ENCODE measurements at places on chromosomes 5 and 9.

DNA sequence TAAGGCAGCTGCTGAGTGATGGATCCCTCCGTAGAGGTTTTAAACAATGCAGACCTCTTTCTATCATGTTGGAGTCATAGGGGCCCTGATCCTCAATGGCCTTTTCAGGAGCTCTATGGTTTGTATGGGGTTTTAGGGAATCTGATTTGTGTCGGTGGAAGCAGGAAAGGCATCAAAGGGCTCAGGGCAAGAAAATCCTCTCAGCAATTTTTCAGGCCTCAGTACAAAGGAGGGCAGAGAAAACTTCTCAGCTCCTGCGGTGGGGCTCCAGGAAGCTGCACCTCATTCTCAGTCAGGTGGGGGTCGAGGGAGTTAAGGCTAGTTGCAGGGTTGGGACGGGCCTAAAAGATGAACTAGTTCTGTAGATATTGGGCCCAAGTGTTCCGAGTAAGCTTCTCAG, 35.0 kb downstream of the GLRA1 start:
- no peak for DNase-seq

GRCh38 chr5:96340357-96340756, 92.7 kb downstream of the PCSK1 start:
- no peak for DNase-seq

DNA sequence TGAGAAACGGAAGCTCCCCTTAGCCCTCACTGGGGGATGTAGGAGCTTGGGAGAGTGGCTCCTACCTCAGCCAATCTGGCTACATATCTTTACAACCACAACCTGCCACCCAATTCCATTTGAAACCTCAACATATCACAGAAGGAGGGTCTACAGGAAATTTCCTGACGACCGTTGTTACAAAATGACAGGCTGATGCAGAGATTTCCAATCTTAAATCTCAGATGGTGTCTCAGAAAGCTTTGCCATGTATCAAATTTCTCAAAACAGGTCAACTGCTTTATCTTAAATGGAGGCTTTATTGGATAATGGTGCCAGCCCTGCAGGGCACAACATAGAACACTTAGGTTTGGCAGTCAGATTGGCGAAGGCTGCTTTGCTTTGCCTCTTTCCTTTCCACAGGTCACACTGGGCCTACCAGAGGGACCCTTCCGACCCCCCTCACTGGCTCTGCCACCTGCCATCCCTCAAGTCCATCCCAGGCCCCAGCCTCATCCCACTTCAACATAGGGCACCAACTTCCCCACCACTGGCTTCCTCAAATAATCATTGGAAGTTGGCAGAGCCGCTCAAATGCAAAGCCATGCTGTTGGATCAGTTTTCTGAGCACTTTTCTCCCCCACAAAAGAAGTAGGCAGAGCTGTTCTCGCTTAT, 11.1 kb upstream of the SPATA31E1 start:
- no peak for DNase-seq

- no peak for DNase-seq
These were observed 152.8 kb upstream of the PAPPA start for GRCh38 chr9:116000748-116001329.

DNA sequence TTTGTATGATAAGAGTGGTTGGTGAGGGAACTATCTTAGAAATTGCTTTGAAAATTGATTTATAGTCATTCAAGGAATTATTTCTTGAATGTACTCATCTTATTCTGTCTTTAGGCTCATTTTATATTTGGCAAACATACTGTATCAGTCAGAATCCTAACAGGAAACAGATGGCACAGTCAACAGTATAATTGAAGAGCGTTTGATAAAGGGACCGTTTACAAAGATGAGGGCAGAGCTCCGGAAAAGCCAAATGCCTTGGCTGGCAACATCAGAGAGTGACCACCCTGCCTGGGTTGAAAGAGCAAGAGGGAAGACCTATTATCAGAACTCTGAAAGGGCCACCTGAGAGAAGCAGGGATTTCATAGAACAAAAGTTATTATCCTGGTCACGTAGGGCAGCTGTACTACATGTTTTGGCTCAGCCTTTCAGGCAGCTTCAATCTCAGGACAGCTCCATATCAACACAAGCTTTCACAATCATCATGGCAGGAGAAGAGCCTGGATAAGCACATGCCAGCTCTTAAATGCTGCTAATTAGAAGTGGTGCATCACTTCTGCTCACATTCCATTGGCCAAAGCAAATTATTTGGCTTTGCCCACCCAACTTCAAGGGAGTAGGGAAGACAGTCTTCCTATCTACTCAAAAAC, 47.2 kb upstream of the ARL15 start:
- no peak for DNase-seq

DNA sequence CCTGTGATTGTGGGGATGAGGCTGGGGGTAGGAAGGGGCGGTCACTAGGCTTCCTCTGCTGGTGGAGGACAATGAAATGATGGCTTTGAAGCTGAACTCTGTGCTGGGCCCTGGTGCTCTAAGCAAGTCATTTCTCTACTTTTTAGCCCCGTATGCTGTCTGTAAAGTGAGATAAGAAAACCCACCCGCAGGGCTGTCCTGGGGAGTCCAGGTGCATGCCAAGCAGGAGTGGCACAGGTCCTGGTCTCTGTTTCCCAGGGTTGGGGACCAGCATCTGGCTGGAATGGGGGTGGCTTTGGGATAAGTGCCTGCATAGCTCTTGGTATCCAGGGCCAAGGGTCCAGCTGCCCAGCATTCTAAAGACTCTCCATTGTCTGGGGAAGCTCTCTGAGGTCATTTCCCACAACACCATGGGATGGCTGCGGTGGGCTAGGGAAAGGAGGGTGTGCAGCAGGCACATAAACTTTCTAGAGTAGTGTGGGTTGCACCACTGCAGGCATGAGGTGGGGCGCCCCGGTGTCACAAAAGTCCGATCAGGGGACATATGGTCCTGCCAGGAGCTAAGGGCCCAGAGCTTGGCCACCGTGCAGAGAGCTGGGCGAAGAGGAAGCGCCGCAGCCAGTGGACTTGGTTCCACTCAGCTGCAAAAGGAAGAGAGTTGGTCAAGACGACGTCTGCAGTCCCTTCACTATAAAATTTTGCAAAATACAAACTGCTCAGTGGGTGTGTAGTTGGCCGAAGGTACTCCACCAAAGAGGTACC, 25.6 kb upstream of the GTF3C5 start:
- no peak for DNase-seq

GRCh38 chr5:589588-589987, 22.6 kb upstream of the CEP72 start:
- no peak for DNase-seq

DNA sequence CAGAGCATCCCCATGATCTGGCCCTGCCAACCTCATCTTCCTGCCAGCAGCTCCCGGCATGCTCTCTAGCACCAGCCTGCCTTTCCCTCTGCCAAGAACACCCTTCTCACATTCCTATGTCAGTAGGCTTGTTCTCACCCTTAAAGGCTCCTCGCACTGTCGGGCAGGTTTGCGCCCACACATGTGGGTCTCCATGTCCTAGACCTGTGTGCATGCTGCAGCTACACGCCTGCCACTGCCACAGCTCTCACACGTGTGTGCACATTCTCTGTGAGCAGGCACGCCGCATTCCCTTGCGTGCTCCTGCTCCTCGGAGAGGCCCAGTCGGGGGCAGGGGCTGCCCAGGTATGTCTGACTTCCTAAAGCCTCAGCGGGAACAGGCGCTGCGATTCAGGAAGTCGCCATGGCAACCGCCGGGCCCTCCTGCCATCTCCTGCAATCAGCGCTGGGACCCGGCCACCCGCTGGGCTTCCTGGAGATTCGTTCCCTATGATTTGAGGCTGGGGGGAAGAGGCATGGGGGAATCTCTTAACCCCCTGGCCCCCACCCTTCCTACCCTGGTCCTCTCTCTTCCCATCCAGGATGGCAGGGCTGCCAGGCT, 28.1 kb downstream of the NDUFA8 start:
- no peak for DNase-seq

GRCh38 chr9:35436933-35437332, 53.0 kb upstream of the RUSC2 start:
- DNase-seq: no peak

GRCh38 chr9:111253742-111254437, 76.1 kb downstream of the OR2K2 start:
- no peak for DNase-seq

GRCh38 chr9:99811172-99811571, 10.5 kb upstream of the NR4A3 start:
- no peak for DNase-seq

DNA sequence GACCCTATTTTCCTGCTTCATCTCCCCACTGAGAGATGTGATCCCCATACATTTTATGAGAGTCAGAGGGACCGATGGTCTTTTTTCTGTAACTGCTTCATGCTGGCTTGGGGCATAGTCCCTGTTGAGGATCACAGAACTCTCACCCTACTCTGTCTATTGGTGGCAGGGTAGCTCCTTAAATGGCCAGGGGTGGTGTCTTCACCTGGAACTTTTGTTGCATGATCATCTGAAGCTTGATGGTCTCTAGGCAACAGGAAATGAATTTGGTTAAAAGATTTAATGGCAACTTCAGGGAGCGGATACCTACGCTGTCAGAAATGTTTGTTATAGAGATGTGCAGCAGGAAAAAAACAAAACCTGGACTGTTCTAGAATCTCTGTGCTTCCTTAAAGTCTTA, 87.0 kb upstream of the GLIS3 start:
- no peak for DNase-seq

DNA sequence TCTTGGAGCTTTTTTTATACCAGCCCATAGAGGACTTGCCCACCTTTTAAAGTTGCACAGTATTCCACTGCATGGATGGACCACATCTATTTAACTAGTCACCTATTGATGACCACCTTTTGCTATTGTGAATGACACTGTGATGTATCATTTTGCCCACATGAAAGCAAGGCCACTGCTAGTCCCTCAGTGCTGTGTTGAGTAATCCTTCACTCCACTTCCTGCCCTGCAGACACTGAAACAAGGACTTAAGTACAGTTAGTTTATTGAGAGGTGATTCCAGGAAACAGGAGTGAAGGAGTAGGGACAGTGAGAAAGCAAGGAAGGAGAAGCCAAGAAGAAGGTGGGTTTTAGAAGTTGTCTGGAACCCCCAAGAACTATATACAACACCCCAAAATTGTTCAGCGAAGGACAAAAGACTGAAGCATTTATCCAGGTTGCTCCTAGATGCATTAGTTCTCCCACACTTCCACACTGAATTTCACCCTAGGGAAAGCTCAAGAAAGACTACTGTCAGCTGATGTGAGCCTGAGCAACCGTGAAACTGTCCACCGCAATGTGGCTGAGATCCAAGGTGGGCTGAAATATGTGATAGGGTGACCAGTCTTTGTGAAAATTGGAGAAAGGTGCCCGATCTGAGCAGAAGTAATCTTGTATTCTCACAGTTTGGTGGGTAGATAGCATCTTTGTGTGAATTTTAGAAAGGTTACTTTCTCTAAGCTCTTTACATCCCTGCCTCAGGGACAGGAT, 45.2 kb upstream of the ANKRD31 start:
- no peak for DNase-seq

DNA sequence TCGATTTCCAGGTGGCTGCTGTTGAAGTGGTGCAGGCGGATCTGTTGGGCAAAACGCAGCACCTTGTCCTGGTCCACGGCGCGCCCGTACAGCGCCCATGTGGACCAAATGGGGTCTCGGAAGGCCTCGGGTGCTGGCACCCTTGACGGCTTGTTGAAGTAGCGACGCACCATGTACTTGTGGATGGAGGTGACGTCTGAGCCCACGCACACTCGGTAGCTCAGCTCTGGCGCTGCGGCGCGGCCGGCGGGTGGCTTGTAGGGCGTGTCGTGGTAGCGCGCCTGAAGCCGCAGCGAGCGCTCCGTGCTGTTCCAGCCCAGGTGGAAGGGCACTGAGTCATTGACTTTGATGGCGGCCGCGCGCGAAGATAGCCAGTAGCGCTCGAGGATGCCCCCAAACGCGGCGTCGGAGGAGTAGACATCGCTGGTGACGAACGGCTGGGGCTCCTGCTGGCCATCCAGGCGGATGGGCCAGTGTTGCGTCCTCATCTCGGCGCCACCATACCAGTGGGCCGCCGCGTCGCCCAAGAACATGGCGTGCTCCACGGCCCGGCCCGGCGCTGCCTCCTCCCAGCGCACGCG, 4.7 kb downstream of the MYORG start:
- no peak for DNase-seq

GRCh38 chr9:127999461-127999860, 18.7 kb upstream of the EEIG1 start:
- DNase-seq: no peak

- DNase-seq: no peak
These were observed 27.0 kb downstream of the RAPGEF6 start for GRCh38 chr5:131607903-131608540.

- DNase-seq: no peak
These were observed 469.8 kb downstream of the ACTL7B start for GRCh38 chr9:108386032-108386431.

DNA sequence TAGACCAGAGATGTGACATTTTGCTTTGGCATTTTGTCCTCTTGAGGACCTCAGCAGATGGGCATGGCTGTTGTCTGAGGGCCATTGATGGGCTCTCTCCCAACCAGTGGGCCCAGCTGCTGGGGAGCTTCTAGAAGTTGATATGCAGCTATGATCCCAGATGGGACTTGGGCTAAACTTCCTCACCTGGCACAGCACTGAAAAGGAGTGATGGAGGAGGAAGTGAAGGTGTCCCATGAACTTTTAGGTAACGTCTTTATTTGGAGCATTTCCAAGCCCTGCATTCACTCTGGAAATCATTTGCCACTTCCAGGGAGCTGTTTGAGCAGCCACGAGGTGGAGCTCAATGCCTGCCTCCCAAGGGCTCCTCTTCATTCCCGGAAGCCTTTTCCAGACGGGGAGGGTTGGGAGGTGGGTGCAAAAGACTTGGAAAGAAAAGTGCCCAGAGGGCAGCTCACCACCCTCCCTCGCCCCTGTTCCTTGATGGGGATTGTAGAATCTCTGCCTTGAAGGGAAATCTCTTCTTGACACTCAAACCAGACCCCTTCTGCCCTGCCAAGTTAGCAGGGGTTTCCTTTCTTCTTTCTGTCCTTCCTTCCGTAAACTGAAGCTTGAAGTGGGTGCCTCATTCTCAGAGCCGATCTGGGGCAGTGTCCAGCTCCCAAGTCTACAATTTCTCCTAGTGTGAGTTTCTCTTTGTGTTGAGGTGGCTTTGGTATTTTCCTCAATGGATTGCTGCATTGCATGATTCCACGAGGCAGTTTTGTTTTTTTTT, 18.1 kb upstream of the NEUROG1 start:
- DNase-seq: no peak

GRCh38 chr9:99866398-99866797, 40.1 kb upstream of the STX17 start:
- no peak for DNase-seq

DNA sequence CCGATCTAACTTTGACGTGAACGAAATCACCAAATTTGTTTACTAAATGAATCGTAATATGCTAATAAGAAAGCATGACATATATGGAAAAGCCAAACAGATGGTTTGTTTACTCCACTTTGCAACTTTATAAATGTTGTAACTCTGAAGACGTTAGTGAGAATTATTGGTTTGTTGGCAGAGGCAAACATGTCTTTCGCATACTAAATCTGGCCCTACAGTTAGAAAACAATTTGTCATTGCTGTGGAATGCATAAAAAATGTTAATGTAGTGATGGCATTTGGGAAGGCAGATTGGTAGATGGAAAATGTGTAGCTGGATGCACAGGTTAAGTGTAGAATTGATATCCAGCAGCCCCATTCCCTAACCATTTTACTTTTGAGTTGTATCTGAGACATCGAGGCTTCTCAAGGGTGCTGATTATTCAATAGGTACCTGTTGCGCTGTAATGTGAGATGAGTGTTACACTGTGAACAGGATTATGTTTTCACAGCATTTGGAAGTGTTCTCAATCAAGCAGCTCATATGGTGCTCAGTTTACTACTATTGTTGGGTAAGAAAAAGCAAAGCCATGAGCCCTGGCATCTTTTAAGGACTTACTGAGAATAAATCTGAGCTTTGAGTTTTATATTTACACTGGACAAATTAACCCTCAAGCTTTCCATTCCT, 444.8 kb downstream of the BNC2 start:
- no peak for DNase-seq

- DNase-seq: no peak
These were observed 125.5 kb downstream of the GABRB2 start for GRCh38 chr5:161421067-161421466.

Data from T-helper 1 cell (primary cell).